ENCODE measurements at places on chromosomes 11 and 22.

GRCh38 chr11:95762534-95762933 lies 27.0 kb downstream of the FAM76B start:
- no peak overlapping the region for H3K27ac ChIP-seq
- DNase-seq: no peak
- no peaks in the 10 kb centered on the region for H3K27me3 ChIP-seq
- no peak overlapping the region for H3K4me3 ChIP-seq
- no peaks in the 10 kb centered on the region for H3K4me1 ChIP-seq

DNA sequence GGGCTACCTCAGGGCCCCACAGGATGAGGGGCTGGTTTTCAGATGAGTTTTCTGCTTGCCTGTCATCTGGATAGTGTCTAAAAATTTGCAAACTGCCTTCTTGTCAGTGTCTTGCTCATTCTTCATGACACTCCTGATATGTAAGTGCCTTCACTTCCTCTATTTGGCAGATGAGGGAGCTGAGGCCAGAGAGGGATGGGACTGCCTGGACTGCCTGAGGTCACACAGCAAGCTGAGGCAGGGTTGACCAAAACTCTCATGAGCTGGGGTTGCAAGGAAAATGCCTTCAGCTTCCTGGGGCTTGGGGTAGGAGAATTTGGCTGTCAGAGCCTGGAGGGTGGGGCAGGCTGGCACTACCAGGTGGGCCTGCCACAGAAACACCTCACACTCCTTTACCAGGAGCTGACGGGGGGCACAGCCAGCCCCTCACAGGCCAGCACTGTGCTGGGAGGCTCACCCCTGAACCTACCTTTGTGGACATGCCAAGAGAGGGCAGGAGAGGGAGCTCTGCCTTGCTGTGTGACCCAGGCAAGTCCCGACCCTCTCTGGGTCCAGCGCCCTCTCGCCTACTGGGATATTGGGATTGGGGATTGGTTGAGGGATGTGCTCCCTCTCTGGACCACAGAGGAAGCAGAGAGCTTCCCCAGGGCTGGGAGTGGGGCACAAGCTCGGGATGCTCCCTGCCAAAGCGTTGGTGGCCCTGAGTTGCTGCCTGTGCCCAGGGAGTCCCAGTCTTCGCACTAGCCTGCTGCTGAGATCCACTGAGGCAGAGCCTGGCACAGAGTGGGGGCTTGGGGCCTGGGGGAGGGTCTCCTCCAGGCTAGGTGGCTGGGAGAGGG lies 1.9 kb upstream of the P2RY6 start:
- no peaks in the 10 kb centered on the region for H3K27me3 ChIP-seq
- no peaks in the 10 kb centered on the region for H3K4me1 ChIP-seq
- H3K36me3 ChIP-seq: no peaks in the 10 kb centered on the region

DNA sequence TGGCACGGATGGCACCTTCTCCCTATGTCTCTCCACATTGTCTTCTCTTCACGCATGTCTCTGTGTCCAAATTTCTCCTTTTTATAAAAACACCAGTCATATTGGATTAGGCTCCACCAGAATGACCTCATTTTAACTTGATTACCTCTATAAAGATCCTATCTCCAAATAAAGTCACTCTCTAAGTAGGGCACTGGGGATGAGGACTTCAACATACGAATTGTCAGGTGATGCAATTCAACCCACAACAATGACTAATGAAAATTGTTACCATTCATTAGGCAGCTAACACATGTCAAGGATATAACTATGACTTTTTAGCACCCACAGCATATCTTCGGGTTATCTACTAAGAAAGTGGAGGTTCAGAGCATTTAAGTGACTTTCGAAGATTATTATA lies 55.5 kb upstream of the USP47 start:
- no peaks in the 10 kb centered on the region for H3K4me1 ChIP-seq
- no peaks in the 10 kb centered on the region for H3K36me3 ChIP-seq
- DNase-seq: no peak

DNA sequence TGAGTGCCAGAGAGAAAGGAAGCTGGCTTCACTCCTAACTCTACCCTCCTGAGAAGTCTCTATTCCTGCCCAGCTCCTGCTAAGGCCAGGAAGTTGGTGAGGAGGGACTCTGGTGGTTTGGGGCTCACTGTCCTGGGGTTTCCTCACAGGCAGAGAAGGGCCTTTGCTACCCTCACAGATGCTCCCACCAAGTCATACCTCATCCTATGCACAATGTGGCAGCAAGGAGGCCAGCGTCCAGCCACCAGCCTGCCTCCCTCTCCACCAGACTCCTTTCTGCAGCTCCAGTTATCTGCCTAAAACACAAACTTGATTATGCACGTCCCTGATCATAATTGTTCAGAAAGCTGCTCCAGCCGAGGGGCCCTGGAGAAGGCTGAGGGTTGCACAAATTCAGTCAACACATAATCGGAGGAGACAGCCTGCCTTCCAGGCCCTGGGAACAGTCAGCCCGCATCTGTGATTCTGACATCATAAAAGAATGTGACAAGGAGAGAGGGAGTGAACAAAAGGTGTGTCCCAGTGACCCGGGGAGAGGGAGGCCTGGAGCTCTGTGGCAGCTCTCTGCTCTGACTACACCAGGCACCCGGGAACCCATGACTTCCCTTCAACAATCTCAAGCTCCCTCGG lies 28.8 kb downstream of the DKK3 start:
- peak; percentile 51 for DNase-seq
- H3K27ac ChIP-seq: peak overlapping the region; percentile 51
- H3K4me3 ChIP-seq: no peak overlapping the region
- peaks cover 79% of the 10 kb centered on the region for H3K4me1 ChIP-seq

DNA sequence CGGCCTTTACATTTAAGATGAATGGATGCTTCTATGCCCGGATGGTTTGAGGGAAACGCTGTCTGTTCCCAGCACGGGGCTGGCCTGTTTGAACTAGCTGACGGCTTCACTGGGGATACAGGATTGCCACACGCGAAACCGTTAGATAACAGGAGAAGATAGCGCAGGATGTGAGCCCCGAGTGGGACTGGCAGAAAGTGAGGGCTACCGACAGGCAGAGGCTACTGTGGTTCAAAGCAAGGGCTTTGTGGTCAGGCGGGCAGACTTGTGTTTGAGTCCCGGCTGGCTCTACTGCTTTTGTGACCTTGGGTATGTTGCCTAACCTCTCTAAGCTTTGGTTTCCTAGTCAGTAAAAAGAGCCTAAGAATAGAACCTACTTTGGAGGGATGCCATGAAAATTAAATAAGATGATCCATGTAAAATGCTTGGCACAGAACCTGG lies 2.8 kb upstream of the OAF start:
- no peak overlapping the region for H3K4me3 ChIP-seq
- H3K27me3 ChIP-seq: no peaks in the 10 kb centered on the region
- no peaks in the 10 kb centered on the region for H3K36me3 ChIP-seq

GRCh38 chr11:65141896-65142494 lies 7.7 kb upstream of the SYVN1 start:
- no peak for DNase-seq
- H3K36me3 ChIP-seq: no peaks in the 10 kb centered on the region
- no peak overlapping the region for H3K4me3 ChIP-seq
- no peak overlapping the region for H3K27ac ChIP-seq
- H3K27me3 ChIP-seq: peaks cover 24% of the 10 kb centered on the region

GRCh38 chr11:107018219-107018901 lies at the start of gene GUCY1A2:
TSS of gene GUCY1A2 (minus strand) at chr11:107018476. CDS start at chr11:107018055, 421 bp downstream.
- no peaks in the 10 kb centered on the region for H3K27me3 ChIP-seq
- H3K4me3 ChIP-seq: peak within 1 kb of the TSS; percentile 42
- no peaks in the 10 kb centered on the region for H3K36me3 ChIP-seq
- DNase-seq: no peak

GRCh38 chr11:107221748-107222285 lies 203.5 kb upstream of the GUCY1A2 start:
- H3K4me1 ChIP-seq: no peaks in the 10 kb centered on the region
- H3K4me3 ChIP-seq: no peak overlapping the region
- H3K27ac ChIP-seq: no peak overlapping the region

- H3K4me1 ChIP-seq: no peaks in the 10 kb centered on the region
- H3K27ac ChIP-seq: no peak overlapping the region
- no peaks in the 10 kb centered on the region for H3K27me3 ChIP-seq
- no peaks in the 10 kb centered on the region for H3K36me3 ChIP-seq
- DNase-seq: no peak
- no peak overlapping the region for H3K4me3 ChIP-seq
Measured at GRCh38 chr22:41015003-41015402, 63.8 kb downstream of the RBX1 start.

- H3K27me3 ChIP-seq: no peaks in the 10 kb centered on the region
- no peak overlapping the region for H3K4me3 ChIP-seq
- no peak for DNase-seq
- H3K36me3 ChIP-seq: peaks cover 26% of the 10 kb centered on the region
- no peak overlapping the region for H3K27ac ChIP-seq
Measured at GRCh38 chr11:33035011-33035410, 4.4 kb upstream of the TCP11L1 start.

DNA sequence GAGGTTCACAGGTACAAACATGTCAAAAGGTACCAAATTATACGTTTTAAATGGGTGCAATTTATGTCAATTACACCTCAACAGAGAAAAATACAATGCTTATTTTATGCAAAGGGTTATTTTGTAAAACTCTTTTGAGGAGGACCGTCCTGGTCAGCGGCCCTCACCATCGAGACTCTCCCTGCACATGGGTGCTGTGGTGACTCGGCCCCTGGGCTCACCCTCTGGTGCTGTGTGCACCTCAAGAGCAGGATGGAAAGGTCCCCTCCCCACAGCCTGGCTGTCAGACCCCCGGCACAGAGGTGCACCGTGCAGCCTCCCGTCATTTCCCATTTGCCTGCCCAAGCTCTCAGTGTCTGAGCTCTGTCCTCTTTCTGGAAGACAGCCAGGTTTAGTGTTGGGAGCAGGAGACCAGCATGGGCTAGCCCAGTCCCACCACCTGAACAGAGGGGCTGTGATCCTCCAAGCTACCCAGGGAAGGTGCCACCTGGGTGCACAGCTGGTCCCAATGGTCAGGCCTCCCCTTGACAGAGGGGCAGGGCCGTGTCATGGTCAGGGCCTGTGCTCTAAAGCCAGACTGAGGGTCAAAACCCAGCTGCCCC lies 41.8 kb upstream of the PRODH start:
- no peak for DNase-seq
- H3K27me3 ChIP-seq: peaks cover 3% of the 10 kb centered on the region
- H3K27ac ChIP-seq: no peak overlapping the region

- DNase-seq: no peak
- peaks cover 45% of the 10 kb centered on the region for H3K4me1 ChIP-seq
- no peak overlapping the region for H3K27ac ChIP-seq
- peaks cover 38% of the 10 kb centered on the region for H3K36me3 ChIP-seq
Measured at GRCh38 chr11:128455766-128456165, 131.6 kb downstream of the ETS1 start.

DNA sequence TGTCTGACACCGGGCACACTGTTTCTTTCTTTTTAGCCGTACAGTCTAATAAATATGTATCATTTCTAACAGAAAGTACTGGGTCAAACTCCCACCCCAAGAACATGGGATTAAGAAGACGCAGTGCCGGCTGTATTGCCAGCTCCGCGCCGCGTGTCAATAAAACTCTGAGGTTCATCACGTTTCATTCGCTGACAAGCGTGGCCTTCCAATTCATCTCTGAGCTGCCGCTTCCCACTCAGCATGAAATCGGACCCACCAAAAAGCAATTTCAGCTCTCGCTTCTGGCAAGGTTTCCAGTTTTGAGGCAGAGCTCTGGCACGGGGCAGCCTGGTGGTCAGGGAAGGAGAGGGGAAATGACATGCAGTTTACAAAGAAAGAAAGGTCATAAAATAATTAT lies 819.8 kb downstream of the OPCML start:
- H3K4me3 ChIP-seq: no peak overlapping the region
- no peaks in the 10 kb centered on the region for H3K36me3 ChIP-seq
- H3K4me1 ChIP-seq: no peaks in the 10 kb centered on the region
- H3K27me3 ChIP-seq: no peaks in the 10 kb centered on the region

GRCh38 chr11:22786475-22786874 lies 43.1 kb downstream of the SVIP start:
- no peak overlapping the region for H3K27ac ChIP-seq
- peaks cover 8% of the 10 kb centered on the region for H3K4me1 ChIP-seq

DNA sequence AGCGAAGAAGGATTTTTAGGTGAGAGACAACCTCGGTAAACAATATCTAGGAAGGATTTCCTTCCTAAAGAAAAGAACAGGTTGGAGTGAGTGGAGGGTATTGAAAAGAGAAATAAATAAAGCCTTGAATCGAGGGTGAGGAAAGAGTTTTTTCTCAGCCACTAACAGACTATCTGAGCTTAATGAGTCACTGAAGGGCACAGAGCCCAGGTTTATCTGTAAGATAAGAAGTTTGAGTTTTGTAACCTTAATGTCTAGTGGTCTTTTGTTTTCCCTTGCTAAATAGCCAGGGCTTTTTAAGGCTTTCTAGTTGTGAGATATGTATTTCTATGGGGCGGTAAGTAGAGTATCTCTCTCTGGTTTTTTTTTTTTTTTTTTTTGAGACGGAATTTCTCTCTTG lies 394.5 kb upstream of the KIRREL3 start:
- H3K36me3 ChIP-seq: no peaks in the 10 kb centered on the region
- H3K27me3 ChIP-seq: no peaks in the 10 kb centered on the region
- H3K27ac ChIP-seq: no peak overlapping the region
- H3K4me1 ChIP-seq: no peaks in the 10 kb centered on the region

DNA sequence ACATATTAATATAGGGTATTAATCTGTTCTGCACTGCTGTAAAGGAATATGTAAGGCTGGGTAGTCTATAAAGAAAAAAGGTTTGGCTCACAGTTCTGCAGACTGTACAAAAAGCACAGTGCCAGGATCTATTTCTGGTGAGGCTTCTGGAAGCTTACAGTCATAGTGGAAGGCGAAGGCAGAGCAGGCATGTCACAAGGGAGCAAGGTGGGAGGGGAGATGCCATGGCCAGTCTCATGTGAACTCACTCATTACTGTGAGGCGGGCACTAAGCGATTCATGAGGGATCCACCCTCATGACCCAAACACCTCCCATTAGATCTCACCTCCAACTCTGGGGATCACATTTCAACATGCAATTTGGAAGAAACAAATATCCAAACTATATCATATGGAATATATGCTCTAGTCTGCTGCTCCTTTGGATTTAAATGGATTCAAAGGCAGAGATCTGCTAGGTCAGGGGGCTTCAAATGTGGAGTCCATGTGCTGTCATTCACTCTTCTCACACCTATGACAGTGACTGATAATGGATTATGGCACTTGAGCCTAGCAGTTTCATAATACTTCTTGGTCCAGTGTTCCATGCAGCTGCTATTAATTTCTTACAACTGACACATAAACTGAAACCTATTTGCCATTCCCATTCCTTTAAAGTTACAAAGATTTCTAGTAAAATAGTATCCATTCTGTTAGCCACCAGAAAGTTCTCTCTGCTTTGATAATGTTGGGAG lies 146.0 kb downstream of the ATG16L2 start:
- no peak for DNase-seq
- H3K4me1 ChIP-seq: peaks cover under 1% of the 10 kb centered on the region
- H3K36me3 ChIP-seq: no peaks in the 10 kb centered on the region
- H3K4me3 ChIP-seq: no peak overlapping the region

- no peaks in the 10 kb centered on the region for H3K4me1 ChIP-seq
- H3K36me3 ChIP-seq: no peaks in the 10 kb centered on the region
- no peak overlapping the region for H3K4me3 ChIP-seq
Measured at GRCh38 chr11:21896216-21896615, 296.7 kb upstream of the ANO5 start.

- no peaks in the 10 kb centered on the region for H3K27me3 ChIP-seq
- peaks cover 12% of the 10 kb centered on the region for H3K4me1 ChIP-seq
- H3K27ac ChIP-seq: no peak overlapping the region
- no peak for DNase-seq
- no peak overlapping the region for H3K4me3 ChIP-seq
Measured at GRCh38 chr11:11898648-11899047, 56.9 kb downstream of the USP47 start.

All from SJSA1 (cell line).